ENCODE measurements at places on chromosomes 5 and 9.
A peak's percentile ranks its signal among the peaks of the same experiment; 100 is the strongest.

GRCh38 chr5:162456086-162456485 is 388.5 kb downstream of the GABRG2 start:
- DNase-seq, result no peak

GRCh38 chr5:43152946-43153345 is 32.2 kb downstream of the ZNF131 start:
- no peak for DNase-seq

GRCh38 chr5:73387601-73388305 is 60.8 kb downstream of the FOXD1 start:
- peak; percentile 44 for DNase-seq

DNA sequence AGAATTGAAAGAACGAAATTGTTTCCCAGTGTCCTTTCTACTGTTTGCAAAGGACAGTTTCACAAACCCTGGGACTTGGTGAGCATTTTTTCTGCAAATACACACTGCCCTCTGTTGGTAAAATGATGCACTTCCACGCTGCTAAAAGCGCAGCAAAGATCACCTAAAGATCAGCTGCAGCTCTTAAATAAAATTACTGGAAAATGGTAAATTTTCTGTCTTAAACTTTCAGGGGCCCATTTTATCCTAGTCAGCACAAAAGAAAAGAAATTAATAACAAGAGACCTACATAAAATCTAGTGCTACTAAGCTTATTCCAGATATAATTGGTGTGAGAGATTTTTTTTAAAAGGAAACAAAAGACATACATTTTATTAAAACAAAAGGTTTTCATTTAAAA is 566.0 kb downstream of the CAAP1 start:
- no peak for DNase-seq

DNA sequence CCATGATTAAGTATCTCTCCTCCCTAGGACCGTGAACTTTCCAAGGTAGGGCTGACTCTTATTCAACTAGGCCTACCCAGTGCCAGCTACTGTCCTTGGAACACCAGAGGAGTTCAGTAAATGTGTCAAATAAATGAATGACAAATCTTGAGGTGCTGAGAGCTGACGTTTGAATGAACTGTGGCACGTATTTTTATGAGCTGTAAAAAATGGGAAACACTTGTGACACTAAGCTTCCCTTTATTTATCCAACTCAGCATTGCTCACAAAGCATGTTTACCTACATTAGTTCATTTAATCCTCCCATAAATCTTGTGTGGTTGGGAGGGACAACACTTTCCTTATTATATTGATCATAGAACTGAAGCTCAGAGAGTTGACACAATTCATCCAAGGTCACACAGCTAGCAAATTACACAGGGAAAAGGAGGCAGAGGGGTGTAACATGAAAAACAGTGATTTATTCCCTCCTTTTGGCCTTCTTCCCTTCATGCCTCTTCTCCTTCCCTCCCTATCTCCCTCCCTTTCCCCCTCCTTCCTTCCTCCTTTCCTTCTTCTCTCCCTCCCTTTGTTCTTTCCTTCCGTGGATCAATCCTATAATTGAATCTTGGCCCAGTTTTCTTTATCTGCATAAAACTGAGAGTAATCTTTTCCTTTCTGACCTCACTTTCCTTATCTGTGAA is 412.6 kb downstream of the DMRT2 start:
- DNase-seq, result no peak

DNA sequence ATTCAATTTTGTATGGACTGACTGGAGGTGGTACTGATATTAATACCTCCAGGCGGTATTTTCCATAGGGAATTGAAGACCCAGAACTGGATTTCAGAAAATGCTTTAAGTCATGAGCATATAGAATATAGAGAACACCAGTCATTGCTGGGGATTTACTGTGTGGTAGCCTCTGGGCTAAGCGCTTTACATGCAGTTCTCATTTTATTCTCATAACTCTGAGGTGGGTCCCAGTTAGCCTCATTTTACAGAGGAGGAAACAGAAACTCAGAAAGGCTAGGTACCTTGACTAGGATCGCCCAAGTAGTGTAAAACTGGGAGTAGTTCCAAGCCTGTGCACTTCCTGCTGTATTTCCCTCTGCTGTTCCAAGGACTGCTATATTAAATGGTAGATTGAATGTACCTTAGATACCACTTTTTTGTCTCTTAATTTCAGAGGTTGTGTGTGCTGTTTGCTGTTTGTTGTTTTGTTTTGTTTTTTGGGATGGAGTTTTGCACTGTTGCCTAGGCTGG is 13.8 kb downstream of the SLC44A1 start:
- DNase-seq, result no peak

DNA sequence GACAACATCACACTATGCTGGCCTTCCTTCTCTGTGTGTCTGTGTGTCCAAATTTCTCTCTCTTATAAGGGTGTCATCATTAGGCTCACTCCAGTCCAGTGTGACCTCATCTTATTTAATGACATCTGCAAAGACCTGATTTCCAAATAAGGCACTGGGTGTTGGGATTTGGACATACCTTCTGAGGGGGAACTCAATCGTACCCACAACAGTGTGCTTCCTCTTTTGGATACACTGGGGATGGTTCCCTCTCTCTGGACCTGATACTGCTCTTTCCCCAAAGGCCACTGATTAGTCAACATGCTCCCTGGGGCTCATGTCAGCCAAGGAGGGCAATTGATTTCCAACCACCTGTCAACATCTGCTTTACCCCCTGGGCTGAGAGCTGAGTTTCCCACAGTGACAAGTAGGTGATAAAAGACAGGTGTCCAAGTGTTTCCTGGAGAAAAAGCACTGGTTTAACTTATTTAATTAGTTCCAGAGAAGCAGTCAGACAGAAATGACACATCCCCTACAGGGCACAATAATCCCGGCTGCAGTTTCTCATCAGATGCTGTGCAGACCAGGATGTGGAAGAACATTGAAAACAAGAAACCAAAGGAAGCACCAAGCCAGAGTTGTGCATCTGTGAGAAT is 17.8 kb upstream of the CEP72 start:
- DNase-seq, result no peak

DNA sequence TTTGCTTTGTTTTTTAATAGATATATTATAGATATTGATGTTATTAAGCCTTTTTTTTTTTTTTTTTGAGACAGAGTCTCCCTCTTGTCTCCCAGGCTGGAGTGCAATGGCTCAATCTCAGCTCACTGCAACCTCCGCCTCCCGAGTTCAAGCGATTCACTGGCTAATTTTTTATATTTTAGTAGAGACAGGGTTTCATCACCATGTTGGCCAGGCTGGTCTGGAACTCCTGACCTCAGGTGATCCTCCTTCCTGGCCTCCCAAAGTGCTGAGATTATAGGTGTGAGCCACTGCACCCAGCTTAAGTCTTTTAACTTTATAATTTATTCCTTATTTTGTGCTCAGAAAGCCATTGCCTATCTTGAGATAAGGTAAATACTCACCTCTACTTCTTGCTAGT is 24.2 kb upstream of the RAD23B start:
- no peak for DNase-seq

GRCh38 chr5:67921004-67921601 is 294.5 kb upstream of the PIK3R1 start:
- no peak for DNase-seq

GRCh38 chr9:7688626-7689025 is 111.0 kb downstream of the DMAC1 start:
- DNase-seq, result no peak

- DNase-seq, result no peak
Measured at GRCh38 chr5:57163553-57164006, 10.3 kb upstream of the GPBP1 start.

- no peak for DNase-seq
Measured at GRCh38 chr5:119275146-119275545, 80.7 kb upstream of the TNFAIP8 start.

- DNase-seq, result no peak
Measured at GRCh38 chr5:132785365-132785764, 8.3 kb upstream of the SEPTIN8 start.

- DNase-seq, result no peak
Measured at GRCh38 chr5:179798144-179798770, 4.5 kb downstream of the LTC4S start.

- no peak for DNase-seq
Measured at GRCh38 chr9:27369591-27369990, 72.6 kb upstream of the EQTN start.

GRCh38 chr5:67154556-67155206 is 41.9 kb downstream of the CD180 start:
- no peak for DNase-seq

- DNase-seq, result no peak
Measured at GRCh38 chr9:29176231-29176630, 1603.0 kb upstream of the C9orf72 start.

GRCh38 chr5:115431116-115431515 is 113.5 kb downstream of the FEM1C start:
- DNase-seq, result no peak

DNA sequence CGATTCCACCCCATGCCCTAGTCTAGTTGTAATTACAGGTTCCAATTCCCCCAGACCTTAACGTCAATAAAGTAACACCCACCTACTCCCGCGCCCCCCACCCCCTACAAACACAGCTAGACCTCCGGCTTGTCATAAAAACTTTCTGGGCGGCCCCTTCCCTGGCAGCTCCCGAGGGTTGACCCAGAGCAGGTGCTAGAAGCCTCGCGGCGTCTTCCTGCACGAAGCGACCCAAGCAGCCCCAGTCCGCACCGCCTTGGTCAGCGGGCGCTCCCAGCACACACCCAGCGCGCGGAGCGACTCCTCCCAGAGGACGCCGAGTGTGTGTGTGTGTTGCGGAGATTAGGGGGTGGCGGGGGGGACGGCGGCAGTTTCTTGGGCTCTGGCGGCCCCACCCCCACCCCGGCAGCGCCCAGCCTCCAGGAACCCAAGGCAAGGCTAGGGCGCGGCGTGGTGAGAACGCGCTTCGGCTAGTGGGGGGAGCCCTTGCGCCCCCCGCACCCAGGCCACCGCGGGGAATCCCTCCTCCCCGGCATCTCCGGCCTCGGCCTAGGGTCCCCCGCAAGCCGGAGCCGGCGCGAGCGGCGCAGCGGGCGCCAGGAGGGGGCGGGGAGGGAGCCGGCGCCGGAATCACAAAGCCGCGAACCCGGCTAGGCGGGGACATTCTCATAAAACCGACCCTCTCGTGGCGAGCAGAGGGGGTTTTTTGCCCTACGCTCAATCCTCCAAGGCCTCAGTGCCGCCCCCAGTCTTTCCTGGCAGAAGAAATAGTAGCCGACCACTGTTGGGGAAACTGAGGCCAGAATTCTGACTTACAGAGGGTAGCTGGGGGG is 2.2 kb downstream of the PCDH1 start:
- DNase-seq, result no peak

GRCh38 chr5:160450164-160450932 is 28.7 kb downstream of the PTTG1 start:
- no peak for DNase-seq

GRCh38 chr9:21995666-21996398 is 1.2 kb downstream of the CDKN2B-AS1 start:
- DNase-seq, result no peak

DNA sequence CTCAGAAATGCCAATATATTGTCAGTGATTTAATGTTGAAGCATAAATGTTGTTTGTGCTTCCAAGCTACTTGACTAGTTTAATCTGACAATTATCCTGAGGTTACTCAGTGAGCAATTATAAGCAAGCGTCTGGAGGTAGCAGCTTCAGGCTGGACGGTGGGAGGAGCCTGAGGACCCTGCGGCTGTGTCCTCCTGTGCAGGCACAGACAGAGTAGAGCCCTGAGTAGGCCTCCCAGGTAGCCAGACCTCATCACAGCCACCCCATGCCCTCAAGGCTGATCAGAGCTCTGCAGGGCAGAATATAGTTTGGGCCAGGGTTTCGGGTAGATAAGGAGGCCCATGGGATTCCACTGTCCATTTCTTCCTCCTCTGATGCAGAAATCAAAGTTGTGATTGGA is 153.6 kb downstream of the DRD1 start:
- no peak for DNase-seq
